D341Med (cell line): ENCODE measurements at places on chromosomes 3 and 15.

DNA sequence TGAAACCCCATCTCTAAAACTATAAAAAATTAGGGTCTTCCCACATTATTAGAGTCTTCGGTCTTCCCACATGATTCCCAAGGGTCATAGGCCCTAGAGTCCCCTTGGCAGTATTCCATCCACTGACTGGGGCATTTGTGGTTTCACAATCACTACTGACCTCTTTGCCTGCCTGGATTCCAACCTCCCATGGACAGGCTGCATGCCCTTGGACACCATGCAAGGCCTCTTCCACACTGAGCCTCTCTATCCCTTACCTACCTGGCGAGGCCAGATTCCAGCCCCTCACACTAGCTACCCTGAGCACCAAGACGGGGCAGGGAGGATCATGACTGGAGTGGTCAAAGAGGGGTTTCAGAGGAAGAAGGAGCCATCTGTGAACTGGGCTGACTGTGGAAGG lies 64.4 kb downstream of the SRGAP3 start:
- no peak for DNase-seq

DNA sequence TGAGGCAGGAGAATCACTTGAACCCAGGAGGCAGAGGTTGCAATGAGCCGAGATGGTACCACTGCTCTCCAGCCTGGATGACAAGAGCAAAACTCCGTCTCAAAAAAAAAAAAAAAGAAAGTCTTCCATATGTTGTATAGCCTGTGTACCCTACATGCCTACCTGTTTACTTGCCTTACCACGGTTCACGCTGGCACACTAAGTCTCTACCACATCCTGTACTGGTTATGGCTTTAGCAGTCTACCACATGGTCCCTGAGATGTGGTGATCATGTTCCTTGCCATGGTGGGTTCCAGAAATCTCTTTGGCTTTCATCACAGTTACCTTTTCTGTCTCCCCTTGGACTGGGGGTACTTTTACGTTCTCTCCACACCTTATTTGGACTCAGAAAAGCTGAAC lies 63.8 kb upstream of the TBC1D5 start:
- no peak for DNase-seq

DNA sequence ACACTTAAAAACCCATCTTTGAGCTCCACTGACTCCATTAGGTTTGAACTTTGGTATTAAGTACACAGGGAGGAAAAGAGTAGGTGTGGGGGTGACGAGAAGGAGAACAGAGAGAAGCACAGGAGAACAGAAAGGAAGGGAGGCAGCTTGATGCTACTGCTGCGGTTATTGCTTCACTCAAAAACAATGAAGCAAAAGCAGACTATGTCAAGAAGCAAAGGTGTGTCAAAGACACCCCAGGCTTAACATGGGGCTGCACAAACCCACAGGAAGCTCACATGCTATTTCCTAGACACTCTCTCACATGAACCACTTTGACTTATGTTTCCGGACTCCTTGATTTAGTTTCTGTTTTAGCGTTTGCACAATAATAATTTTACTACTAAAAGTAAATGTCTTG lies 961.0 kb upstream of the CFAP20DC start:
- no peak for DNase-seq

DNA sequence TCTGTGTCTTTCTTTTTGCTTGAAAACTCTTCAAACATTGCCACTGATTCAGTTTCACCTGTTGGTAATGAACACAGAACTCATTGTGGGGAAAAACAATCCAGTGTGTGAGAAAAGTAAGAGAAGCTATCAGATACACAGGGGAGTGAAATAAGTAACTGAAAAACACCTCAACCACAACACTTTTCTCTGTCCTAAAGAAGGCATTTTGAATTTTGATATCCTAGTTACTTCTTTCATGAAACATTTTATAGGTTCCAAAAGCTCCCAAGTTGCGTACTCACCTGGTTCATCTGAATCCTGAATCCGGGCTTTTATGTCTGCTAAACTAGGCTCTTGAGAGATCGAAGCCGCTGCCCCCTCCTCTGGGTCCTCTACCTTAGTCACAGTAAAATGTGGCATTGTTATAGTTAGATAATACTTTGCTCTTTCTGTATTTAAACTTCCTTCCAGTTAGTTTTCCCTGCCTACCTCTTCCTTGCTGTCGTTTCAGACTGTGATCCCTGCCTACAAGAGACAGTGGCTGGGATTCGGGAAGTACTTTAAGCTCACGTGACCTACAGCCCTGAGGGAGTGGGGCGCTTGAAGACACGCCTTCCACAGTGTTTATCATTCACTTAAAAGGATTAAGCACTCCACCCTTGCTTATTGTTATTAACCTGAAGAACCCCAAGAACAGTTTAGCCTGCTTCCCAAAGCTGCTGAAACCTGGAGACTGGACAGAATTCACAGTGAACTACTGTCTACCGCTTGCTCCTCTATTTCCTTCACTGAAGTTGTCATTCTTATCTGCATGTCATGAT lies 19.1 kb downstream of the SLC12A6 start:
- peak; percentile 81 for DNase-seq

DNA sequence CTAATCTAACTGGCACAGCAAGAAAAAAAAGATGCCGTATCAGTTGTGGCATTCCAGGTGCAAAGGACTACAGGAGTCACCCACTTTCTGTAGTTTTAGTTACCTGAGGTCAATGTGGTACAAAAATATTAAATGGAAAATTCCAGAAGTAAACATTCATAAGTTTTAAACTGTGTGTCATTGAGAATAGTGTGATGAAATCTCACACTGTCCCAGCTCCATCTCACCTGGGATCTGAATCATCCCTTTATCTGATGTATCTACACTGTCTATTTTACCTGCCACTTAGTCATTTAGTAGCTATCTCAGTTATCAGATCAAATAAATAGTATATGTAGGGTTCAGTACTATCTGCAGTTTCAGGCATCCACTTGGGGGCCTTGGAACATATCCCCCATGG lies 26.7 kb downstream of the GBE1 start:
- DNase-seq: no peak

DNA sequence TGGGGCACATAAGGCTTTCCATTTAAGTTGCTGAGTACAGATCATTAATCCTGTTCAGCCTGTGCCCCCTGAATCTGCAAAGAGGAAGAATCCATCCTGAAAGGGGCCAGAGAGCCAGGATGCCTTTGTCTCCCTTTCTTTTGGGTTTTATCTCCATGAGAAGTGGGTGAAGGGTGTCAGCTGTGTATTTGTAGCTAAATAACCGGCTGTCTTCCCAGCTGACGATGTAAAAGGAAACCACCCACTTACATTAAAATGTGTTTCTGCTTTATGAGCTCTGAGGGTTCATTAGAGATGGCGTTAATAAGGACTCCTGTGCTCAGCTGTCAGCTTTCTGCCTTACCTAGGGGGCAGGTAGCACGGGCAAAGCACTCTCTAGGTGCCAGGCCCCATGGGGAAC lies 83.4 kb downstream of the SLCO3A1 start:
- DNase-seq: no peak

DNA sequence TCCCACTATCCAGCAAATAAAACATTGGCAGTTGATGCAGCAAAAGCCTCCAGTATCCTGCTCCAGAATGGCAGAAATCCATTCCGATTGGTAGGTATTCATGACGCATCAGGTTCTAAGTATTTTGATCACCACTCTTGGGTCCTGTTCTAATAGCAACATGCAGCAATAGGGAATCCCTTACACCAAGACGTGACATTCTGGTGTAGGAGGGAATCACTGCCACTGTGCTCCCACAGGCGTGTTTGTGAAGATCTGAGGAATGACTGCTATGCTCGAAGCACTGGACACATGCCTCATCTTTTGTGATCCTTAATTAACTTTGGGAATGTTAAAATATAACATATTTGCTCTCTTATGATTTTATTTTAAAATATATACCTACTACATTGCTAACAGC lies 552.9 kb downstream of the MECOM start:
- DNase-seq: no peak

- DNase-seq: no peak
Observed at GRCh38 chr3:38265604-38266307, at the start of gene SLC22A13. Gene SLC22A13 (plus strand): TSS chr3:38265812. CDS start chr3:38265861, 49 bp downstream.

- DNase-seq: no peak
Observed at GRCh38 chr3:28328188-28329151, 20.1 kb upstream of the ZCWPW2 start.

- peak; percentile 56 for DNase-seq
Observed at GRCh38 chr3:106438887-106439286, 570.1 kb upstream of the CBLB start.

DNA sequence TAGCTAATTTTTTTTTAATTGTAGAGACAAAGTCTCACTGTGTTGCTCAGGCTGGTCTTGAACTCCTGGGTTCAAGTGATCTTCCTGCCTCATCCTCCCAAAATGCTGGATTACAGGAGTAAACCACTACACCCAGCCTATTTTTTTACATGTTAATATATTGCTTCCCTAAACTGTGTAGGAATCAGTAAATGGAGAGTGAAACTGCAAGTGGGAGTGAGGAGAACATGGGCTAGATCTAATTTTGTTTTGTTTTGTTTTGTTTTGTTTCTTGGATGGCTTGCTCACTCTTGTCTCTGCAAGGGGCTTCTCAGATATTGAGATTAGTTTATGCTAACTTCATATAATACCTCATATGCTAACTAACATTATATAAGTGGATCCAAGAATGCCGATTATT lies 31.5 kb downstream of the PARP15 start:
- DNase-seq: no peak

- peak; percentile 72 for DNase-seq
Observed at GRCh38 chr15:42736178-42736792, 643 bp downstream of the CDAN1 start.

GRCh38 chr3:102544741-102545140 lies 109.9 kb downstream of the ZPLD1 start:
- DNase-seq: no peak

DNA sequence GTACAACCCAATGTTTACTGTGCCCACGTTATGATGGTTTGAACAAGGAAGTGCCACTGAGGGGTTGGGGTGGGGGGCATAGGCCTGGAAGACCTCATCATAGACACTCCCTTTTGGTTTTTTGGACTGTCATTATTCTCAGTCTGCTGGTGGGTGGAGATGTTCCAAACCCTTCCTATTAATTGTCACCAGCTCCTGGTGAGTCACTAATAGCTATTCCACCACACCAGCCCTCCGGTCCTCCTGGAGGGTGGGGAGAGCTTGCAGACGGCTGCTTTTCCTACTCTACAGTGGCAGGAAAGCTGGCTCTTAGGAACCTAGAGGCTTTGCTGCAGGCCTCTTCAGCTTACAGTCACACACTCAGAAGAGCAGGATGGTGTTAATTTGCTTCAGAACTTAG lies 9.0 kb upstream of the COPG1 start:
- no peak for DNase-seq

- DNase-seq: no peak
Observed at GRCh38 chr15:45664451-45664850, 29.6 kb downstream of the SQOR start.
